Stimulated activated CD4-positive, alpha-beta T cell treated with anti-CD3 and anti-CD28 coated beads, Interleukin-1b, Interleukin-23, amount 100 ng/mL, for 48 hours (primary cell): ENCODE measurements at places on chromosomes 2 and 18.
A peak's percentile ranks its signal among the peaks of the same experiment; 100 is the strongest.

GRCh38 chr18:54916507-54916906, 42.8 kb downstream of the CCDC68 start:
- no peak for DNase-seq

GRCh38 chr18:79507546-79508480, 112.1 kb downstream of the NFATC1 start:
- DNase-seq: peak; percentile 13

DNA sequence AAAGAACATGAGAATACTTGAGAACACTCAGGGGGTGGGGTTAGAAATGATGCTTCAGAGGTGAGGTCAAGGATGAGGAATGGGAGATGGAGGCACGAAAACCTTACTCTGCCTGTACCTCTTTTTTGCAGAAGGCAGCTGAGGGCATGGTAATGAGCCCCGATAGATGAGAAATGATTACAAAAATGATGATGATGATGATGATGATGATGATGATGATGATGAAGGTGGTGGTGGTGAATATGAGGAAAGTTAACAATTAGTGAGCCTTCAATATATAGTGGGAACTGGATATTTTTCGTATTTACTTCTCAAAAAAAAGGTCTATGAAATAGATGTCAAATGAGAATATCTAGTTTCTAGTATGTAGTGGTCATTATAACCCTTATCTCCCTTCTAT, 584.3 kb downstream of the EPHA4 start:
- no peak for DNase-seq

GRCh38 chr2:128308284-128308731, 10.4 kb downstream of the HS6ST1 start:
- DNase-seq: no peak

DNA sequence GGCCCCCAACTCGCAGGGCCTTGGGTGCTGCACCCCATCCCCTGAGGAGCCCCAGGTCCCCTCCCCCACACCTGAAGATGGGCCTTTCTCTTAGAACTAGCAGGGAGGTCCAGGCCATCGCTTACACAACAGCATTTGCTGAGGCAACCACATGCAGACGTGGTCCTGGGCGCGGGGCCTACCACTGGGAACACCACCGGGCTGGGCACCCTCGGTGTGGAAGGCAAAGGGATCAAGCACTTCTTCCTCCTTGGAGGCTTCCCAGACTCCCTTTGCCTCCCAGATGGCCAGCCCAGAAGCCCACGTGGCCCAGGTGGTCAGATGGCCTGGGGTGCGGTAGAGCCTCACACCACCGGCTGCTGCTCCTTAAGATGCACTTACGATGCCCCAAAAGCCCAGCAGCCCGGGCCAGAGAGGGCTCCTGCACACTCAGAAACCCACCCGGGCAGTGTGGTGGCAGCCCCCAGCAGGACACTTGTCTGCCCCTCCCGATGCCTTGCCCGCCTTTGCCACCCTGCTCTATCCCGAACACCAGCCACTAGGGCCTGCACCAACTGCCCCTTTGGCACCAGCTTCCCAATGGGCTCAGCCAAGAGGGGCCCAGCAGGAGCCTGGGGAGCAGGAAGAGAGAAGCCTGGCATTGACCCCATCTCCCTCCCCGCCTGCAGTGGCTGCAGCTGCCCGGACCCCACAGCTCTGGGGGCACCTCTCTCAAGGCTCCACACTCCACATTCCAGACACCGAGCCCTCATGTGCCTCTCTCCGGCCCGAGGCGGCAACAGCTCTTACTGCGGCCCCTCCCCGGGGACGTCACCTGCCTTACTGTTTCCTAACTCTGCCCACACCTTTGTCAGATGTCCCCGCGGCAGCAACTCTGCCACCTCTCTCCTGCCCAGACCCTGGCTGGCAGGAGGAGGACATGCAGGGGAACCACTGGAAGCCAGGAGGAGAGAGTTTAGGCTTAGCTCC, 13.9 kb upstream of the MLPH start:
- DNase-seq: no peak
